ENCODE measurements at places on chromosomes 1 and 21.

- no peak for DNase-seq
These were observed 274.8 kb upstream of the C1orf105 start for GRCh38 chr1:172145656-172146055.

DNA sequence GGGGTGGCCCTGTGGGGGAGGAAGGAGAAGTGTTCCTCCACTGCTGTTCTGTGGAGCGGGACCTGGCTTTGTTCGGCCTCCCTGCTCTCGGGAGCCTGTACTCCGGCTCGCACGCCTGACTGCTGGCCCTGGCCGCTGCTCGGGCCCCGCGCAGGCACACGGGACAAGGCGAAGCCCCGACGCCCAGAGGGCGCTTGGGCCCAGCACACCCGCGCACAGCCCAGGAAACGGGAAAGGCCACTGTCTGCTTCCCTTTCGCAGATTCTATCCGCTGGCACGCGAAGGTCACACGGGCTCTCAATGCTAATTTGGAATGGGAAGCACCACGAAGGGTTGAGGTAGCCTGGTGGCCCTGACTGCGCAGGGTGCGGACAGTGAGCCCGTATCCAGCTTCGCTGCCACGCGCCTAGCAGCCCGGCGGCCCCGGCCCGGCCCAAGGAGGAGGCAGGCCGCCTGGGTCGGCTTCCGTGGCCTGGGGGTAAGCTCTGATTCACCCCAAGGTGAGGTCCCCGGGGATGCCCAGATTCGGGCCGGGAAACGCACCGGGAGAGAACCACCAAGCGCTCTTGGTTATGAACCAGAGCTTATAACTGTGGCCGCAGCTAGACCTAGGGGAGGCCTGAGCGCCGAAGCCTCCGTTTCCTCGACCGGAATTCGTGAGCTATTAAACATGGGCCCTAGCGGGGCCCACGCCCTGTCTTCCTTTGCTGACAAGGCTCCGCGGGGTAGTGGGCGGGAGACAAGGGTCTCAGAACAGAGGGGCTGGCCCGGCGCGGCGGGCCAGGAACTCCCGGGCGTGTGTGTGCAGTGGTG lies 19.7 kb upstream of the TBX15 start:
- no peak for DNase-seq

DNA sequence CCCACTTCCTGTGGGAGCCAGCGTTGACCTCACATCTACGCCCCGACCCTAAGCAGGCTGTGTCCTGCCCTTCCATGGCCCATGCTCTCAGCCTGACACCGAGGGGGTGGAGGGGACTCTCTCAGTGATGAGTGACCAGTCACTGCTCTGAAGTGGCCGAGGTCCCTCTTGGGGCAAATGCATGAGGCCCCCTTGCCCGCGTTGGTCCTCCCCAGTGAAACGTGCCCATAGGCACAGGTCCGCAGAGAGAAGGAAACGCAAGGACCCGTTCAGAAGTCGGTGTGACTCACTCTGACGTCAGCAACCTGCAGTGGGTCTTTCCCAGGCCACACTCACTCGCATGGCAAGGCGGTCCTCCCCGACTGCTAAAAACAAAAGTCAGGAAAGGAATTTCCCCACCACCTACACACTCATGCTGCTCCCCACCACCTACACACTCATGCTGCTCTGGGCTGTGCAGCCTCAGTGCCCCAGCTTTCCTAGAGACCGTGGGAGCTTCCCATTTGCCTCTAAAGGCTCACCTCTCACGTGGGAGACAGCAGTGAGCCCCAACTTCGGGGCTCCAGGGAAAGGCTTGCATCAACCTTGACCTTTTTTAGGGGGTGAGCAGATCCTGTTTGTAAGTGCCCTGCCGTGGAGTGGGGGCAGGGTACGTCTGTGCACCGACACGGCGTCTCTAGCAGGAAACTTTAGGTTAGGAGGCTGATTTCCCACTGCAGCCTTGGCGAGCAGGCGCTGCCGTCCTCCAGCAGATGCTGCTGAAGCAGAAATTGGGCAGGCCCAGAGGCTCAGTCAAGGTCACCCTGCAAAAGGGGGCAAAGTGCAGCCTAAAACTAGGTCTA lies 11.4 kb downstream of the UBASH3A start:
- DNase-seq, result no peak

GRCh38 chr1:100090471-100090870 lies 42.3 kb downstream of the SASS6 start:
- DNase-seq, result no peak

DNA sequence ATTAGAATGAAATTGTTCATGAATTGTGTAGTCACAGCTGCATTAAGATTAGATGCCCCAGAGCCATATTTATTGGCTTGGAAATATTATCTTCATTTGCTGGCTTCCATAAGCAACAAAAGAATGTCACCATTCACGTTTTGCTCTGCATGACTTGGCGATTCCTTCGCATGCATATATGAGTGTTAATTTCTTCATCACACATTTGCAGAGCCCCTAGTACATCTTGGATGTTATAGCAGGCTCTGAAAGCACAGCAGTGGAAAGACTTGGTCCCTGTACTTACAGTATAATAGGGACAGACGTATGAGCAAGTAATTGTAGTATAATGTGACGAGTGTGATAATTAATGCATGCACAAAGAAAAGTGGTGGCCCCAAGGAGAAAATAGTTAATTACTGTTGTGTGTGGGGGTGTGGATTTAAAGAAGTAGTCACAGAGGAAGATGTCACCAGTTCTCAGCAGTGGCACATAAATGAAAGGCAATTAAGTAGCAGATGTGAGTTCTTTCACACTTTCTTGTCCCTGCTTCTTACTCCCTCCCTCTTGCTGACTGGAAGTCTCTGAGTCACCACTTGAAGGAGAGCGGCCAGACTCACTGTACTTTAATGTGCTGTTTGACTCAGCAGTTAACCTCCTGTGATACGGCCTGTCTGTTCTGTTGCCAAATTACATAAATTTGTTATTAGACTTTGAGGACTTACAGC lies 21.0 kb downstream of the S100A10 start:
- no peak for DNase-seq

DNA sequence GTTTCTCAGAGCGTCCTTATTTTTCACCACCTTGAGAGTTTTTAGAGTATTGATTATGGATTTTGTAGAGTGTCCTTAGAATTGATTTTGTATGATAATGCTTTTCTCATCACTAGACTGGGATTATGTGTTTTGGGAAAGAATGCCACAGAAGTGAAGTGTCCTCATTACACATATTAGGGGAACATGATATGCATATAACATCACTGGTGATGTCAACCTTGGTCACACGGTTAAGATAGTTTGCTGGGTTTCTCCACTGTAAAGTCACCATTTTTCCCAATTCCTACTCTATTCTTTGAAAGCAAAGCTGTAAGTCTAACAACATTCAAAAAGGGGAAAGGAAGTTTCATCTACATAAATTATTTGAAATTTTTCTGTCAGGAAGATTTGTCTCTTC lies 39.6 kb upstream of the PALMD start:
- DNase-seq, result no peak

DNA sequence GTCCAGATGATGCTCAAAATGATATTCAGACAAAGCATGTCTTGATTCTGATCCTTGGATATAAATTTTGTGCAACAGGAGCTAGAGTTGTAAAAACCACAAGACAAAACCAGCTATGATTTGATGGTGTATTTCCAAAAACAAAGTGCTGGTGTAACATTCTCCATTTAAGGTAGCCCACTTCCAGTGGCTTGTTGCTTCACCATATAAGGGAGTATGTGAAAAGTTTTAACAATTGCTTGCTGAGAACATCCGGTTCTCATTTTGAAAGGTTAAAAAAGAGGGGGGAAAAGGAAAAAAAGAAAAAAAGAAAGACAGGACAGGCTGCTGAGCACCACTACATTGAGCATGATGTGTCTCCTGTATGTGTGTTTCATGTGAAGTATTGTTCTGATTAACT lies 123.6 kb downstream of the MACF1 start:
- no peak for DNase-seq

GRCh38 chr1:110888049-110888448 lies 15.1 kb downstream of the CD53 start:
- no peak for DNase-seq

DNA sequence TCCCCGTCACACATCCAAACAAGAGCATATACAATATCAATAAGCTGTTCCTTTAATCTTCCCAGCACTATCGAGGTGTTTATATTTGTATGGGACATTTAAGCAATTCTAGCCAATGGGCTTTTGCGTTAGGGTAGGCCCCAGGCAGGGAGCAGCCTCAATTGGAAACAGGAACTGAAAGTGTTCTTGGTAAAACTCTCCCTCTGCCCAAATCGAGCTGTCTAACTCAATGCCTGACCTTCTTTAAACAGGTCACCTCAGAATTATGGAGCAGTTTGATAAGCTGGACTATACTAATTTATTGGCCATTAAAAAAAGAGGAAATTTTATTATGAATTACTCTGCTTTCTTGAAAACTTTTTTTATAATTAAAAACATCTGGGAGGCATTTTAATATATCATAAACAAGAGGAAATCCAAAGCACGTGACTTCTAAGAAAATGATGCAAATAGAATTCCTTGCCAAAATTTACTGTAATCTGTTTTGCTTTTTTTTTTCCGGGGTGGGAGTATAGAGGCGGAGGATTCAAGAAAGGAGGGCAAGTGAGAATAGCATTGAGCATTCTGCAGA lies 498.1 kb downstream of the LMO4 start:
- DNase-seq, result no peak

DNA sequence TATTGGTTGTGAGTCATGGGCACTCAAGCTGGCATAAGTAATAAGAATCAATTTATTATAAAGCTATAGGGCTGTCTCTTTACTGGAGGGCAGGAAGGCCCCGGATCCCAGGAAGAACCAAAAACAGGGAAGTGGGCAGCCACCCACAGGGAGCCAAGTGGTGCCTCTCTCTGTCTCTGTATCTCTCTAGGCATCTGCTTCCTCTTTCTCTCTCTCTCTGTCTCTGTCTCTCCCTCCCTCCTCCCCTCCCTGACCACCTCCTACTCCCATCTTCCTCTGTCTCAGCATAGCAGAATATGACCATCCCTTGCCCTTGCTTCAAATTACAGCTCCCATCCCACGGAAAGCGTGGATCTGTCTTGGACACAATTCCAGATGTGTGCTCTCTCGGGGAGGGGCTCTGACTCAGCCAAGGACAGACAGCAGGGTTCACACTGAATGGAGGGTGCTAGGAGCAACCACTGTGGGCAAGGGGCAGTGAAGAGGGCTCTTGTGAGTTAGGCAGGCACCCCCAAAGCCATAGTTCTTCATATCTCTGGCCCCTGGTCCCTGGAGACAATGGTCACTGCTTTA lies 80.4 kb upstream of the LPGAT1 start:
- no peak for DNase-seq

DNA sequence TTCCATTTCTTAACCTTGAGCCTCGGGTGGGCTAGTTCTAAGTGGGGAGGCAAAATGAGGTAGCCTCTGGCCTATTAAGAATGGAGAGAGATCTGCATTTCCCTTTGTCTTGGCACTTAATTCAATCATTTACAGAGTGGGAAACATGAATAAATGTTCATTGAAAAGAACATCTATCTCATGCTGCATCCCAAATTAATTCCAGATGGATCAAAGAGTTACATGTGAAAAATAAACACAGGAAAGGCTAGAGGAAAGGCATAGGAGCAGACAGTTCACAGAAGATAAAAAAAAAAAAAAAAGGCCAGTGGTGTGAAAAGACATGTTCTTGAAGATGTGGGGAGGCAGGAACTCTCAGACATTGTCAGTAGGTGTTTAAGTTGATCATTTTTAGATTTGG lies 35.7 kb upstream of the EPS8L3 start:
- DNase-seq, result no peak

- no peak for DNase-seq
These were observed 315.5 kb downstream of the PLPP3 start for GRCh38 chr1:56263908-56264307.

GRCh38 chr21:14833666-14834351 lies 231.0 kb downstream of the NRIP1 start:
- DNase-seq, result no peak

DNA sequence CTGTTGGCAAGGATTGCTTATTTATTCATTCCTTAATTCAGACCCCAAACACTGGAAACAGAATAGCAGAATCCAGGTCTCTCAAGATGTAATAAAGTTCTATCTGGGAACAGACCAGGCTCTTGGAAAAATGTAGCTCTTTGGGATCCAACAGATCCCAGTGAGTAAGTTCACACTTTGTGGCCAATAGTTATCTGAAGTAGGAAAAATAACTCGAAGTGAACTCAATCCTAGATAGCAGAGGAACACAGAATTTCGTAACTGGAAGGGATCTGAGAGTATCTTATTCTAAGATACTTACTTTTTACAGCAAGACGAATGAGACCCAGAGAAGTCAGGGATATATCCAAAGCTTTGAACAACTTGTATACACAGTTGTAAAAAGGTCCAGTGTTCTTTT lies 150.7 kb upstream of the CD34 start:
- no peak for DNase-seq

DNA sequence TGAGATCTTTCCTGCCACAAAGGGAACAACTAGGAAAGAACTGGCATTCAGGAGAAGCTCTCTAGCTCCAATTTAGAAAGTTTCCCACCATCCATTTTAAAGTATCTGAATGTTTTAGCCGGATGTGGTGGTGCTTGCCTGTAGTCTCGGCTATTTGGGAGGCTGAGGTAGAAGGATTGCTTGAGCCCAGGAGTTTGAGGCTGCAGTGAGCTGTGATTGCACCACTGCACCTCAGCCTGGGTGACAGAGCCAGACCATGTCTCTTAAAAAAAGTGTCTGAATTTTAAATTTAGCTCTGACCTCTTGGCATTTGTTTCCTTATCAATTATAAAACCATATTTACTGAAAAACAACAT lies 67.2 kb downstream of the RPAP2 start:
- no peak for DNase-seq

DNA sequence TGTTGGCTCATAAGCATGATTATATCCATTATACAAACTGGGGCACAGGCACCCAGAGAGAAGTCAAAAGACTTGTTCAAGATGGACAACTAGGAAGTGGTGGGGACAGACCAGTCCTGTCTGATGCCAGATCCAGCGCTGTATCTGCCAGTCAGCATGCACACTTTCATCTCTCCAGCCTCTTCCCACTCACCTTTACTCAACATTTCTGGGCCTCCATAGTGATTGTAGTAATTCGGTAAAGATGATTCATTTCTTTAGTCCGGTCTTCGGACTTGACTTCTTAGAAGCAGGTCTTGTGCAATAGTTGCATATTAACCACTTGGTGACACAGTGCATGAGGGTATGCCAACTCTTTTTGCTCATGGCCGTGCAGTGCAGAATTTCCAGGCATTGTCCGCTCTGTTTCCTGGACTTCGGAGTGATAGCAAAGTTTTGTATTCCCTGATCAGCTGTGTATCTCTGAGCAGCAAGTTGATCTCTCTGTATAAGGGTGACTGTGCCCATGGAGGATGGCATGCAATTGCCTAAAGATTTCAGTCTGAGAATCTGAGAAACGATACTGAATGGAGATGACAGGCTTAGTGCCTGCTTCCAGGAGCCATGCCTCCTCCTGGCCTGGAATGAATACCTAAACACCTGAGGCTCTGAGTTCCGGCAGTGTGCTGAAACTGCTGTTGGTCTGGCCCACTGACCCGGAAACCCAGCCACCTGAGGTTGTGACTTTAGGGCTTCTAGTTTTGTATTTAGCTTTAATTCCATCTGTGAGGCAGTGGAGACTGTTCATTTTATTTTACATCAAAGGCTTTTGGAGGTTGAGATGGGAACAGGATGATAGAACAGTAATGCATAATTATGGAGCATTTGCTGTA lies 39.0 kb downstream of the GALNT2 start:
- DNase-seq, result no peak

All from type B pancreatic cell (in vitro differentiated cells).